Activated gamma-delta T cell (primary cell): ENCODE measurements at places on chromosomes 1 and 21.

- no peak for DNase-seq
Measured at GRCh38 chr1:24486331-24487065, 16.1 kb upstream of the RCAN3 start.

- DNase-seq = no peak
Measured at GRCh38 chr1:108671143-108671542, 10.2 kb upstream of the HENMT1 start.

- DNase-seq = no peak
Measured at GRCh38 chr1:32904797-32905196, 3.6 kb upstream of the TMEM54 start.

- no peak for DNase-seq
Measured at GRCh38 chr1:165928075-165928731, 100.8 kb downstream of the UCK2 start.

DNA sequence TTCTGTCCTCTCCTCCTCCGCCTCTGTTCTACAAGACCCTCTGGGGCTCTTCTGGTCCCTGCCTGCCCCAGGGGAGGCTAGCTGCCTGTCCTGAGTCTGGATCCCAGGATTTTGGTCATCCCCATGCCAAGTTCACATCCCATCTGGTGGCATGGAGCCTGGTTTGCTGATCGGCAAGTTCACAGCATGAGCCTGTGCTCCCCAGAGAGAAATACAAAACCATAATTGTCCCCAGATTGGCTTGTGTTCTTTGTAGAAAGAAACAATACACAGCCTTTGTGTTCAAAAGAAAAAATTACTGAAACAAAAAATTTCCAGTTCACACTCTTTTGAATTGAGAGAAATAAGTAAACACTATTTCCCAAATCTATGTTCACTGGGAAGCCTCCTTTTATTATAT, 149.4 kb upstream of the ZC3H12A start:
- DNase-seq = no peak

GRCh38 chr1:116168277-116169032, 57.3 kb downstream of the MAB21L3 start:
- peak; percentile 60 for DNase-seq

- DNase-seq = no peak
Measured at GRCh38 chr1:228990906-228991569, 255.8 kb downstream of the RHOU start.

DNA sequence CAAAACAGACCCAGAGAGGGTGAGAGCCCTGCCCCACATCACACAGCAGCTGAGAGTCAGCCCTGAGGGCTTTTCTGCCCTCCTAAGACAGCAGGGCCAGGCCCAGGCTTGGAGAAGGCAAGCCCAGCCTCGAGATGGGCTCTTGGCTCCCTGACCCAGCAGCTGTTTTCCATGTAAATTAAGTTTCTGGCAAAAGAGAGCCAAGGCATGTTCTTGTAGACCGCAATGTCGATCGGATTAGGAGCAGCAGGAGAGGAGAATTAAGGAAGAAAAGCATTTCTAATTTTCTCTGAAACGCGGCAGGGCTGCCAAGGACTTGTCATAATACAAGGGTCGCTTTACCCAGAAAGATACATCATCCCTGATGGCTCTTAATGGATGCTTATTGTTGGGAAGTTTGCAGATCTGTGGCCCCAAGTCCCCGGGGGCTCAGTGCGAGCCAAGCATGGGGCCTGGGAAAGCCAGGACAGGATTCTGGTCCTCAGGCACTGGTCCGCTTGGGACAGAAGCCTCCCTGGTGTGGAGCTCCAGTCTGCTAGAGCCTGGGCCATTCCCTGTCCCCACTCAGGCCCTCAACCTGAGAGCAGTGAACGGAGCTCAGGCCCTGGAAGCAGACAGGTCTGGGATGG, 62.8 kb downstream of the DMRTB1 start:
- no peak for DNase-seq

DNA sequence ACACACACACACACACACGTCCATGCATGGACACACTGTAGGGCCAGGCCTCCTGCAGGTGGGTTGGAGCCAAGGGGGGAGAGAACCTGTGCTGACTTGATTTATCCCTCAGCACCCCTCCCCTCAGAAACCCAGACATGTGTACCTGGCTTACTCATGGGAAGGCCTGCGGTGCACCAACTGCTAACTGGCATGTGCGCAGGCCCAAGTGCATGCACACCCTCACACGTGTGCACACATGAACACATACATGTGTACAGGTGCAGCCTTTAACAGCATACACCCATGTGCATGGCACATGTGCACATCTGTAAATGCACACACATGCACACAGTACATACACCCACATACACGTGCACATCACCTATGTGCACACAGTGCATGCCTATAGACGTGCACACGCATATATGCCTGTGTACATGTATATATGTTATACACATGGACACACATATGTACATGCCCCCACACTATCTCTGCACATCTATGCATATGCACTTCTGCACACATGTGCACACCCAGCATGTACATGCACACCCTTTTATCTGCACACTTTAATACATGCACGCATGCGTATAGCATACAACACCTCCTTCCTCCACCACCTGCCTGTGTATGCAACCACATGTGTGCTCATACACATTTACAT, 67.5 kb downstream of the TRIM11 start:
- DNase-seq = no peak

DNA sequence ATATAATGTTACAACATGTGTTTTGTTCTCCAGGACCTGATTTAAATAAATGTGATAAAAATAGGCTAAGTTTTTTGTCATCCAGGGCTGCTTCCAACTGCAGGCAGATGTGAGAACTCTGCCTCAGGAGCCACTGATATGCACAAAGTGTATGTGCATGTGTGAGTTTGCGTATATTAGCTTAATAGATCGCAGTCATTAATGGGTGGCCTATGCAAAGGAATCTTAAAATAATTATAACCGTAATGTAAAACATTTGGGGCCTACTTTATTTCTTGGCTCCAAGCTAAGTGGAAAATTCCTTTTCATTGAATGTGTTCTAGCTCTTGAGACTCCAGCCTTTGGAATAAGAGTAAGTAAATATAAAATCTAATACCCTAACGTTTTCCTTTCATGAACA, 16.8 kb downstream of the DHX9 start:
- no peak for DNase-seq

GRCh38 chr21:15436031-15436430, 293.8 kb upstream of the USP25 start:
- no peak for DNase-seq

DNA sequence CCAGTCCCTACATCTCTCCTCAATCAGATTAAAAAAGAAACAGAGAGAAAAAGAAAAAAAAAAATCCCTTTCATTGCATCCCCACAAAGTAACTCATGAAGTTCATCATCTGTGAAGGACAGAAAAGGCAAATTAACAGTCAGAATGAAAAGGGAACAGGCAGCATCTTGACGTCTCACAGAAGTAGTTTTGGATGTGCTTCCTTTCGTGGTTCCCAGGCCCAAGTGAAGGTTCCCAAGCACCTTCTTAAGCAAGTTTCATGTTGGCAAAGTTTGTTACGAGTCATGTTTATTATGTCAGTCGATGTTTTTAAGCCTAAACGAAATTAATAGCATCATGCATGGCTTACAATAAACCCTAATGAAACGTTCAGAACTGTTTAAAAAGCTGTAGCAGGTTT, 475.2 kb downstream of the SETD4 start:
- DNase-seq = no peak

- DNase-seq = no peak
Measured at GRCh38 chr1:182206626-182207239, 145.2 kb upstream of the ZNF648 start.

DNA sequence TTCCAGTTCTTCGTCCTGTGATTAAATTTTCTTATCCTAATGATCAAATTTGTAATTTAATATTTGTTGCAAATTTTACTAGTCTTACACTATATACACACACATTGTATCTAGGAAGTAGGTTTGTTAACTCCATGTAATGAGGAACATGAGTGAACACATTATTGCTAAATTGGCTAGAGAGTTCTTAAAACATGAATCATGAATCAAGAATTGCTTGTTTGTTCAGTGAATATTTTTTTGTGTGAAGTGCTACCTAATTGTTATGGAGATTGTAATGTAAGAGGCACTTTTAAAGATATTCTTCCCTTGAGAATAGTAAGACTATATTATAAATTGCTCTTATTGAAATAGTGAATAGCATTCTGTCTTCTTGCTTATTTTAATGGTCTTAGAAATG, 4.6 kb downstream of the GPSM2 start:
- no peak for DNase-seq

DNA sequence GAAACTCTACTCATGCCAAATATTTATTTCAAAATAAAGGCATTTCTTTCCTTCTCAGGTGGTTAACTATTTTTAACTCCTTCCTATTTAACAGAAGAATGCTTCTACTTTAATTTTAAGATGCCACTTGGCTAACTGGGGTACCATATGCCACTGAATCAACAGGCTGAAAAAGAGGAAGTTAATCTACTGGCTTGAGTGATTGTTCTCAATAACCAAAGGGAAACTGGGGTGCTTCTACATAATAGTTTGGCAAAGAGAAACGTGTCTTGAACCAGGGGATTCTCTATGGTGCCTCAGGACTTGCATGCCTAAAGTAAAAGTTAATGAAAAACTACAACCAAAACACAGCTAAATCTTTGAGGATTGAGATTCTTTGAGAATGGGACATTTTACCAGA, 142.6 kb downstream of the DENND1B start:
- no peak for DNase-seq

DNA sequence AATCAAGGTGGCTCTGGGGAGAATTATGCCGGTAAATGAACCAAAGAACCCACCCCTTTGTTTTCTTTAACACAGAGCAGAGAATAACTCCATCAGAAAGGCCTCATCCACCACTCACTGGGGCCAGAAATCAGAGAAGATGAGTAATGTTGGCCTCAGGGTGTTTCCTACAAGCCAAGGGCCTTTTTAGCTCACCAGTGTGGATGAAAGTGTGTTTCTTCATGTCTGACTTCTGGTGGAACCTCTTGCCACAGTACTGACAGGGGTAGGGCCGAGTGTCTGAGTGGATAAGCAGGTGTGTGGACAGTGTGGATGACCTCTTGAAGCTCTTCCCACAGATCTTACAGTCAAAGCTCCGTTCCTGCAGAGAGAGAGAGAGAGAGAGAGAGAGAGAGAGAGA, 8.3 kb downstream of the GFI1 start:
- no peak for DNase-seq

DNA sequence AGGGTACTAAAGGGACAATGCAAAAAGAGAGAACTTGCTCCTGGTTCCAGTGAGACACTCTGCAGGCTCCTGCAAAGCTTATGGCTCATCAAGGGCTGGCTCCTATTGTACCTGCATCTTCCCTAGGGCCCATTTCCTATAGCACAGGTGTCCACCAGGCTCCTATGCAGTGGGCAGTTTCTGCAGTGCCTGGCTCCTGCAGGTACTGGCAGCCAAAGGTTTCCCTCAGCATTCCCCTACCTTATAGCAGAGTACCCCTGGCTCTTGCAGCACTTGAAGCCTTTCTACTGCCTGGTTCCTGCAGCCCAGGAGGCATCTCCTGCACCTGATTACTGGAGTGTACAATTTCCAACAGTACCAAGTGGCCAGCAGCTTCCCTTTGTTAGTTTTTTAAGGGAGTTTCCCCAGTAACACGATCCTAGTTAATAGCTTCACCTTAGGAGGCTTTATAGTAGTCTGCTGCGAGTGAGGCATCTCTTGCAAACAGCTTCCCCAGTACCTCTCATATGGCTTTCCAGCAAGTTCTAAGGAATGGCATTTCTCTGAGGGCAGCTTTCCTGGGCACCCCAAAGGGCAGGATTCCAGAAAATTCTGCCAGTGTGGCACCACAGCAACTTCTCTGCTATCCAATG, 141.7 kb downstream of the DENND1B start:
- DNase-seq = no peak
